ENCODE measurements at places on chromosomes 5 and 9. TPM values are rescaled to one million over a fixed set of nuclear protein-coding genes. Genes with fewer than 3 reads are reported as not detected.
A peak's percentile ranks its signal among the peaks of the same experiment; 100 is the strongest.

- DNase-seq, result no peak
These were observed 41.5 kb upstream of the EGFL7 start for GRCh38 chr9:136621019-136621733.

DNA sequence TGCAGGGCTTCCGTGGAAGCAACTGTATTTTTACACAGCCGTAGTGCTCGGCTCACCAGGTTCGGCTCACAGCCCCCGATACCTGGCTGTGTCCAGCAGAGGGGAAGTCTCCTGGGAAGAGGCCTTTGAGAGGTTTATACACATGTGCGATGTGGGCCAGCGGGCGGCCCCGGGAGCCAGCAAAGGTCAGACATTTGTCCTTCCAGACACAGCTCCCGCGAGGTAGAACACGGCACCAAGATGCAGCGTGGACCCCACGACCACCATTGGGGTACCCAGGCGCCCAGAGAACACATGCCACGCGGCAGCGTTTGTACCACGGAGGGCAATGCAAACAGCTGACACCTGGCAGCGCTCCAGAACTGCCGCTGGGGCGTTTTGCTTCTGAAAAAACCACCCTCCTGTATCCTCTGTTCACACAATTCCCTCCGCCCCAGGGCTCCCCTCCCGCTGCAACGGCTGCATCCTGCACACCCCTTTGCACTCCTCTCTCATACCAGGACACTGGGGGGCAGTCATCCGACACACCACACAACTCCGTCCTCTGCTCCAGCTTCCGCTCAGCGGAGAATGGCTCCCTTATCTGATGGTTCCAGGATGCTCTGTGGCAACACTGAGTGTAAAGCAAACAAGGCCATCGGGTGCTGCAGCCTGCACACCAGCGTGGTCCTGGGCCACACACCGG is 235.3 kb downstream of the SYK start:
- DNase-seq, result peak; percentile 58

ELAVL2 gene
- 0.59 TPM for total RNA-seq

AJM1 gene
- total RNA-seq, result 1.0 TPM

GRCh38 chr9:31232485-31232884 is 1152.0 kb upstream of the ACO1 start:
- DNase-seq, result no peak

DNA sequence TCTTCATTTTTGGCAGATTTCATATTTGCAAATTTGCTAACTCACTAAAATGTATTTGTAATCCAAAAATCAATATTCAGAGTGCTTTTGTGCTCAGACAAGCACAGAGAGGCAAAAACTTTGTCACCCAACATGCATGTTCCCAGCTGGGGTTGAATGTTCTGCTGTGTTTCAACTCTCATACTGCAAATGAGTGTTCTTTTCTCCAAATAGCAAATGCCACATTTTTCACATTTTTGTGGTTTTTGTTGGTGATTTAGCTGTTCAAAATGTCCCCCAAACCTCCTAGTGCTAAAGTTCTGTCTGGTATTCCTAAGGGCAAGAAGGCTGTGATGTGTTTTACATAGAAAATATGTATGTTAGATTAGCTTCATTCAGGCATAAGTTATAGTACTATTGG is 87.3 kb upstream of the PCSK5 start:
- DNase-seq, result no peak

- DNase-seq, result no peak
These were observed 393.5 kb downstream of the BRINP1 start for GRCh38 chr9:118975736-118976135.

DNA sequence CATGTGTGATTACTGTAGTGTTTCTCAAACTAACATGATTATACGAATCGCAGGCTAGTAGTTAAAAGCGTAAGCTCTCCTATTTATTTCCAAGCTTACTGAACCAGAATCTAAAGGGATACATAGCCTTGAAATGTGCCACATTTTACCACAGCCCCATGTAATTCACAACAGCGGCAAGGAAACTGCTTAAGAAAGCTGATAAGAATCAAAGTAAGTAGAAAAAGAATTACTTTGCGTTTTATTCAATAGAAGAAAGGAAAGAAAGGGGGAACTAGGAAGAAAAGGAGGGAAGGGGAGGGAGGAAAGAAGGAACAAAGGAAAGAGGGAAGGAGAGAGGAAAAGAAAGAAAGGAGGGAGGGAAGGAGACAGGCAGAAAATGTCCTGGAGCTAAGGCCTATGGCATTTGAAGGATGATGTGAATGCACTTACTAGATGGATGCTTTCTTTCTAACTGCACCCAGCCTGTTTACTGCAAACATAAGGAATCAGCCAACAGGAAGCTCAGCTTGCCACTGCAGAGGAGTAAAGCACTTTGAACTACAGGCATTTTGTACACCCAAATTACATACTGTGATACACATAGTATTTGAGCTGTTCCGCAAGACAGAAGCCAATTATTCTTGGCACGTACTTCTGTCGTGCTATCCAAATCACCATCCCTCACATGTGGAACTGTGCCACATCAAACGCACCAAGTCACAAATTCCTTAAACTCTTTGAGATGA is 521.7 kb downstream of the RAB3C start:
- DNase-seq, result no peak

GLDC gene
- total RNA-seq, result 2.6 TPM

DNA sequence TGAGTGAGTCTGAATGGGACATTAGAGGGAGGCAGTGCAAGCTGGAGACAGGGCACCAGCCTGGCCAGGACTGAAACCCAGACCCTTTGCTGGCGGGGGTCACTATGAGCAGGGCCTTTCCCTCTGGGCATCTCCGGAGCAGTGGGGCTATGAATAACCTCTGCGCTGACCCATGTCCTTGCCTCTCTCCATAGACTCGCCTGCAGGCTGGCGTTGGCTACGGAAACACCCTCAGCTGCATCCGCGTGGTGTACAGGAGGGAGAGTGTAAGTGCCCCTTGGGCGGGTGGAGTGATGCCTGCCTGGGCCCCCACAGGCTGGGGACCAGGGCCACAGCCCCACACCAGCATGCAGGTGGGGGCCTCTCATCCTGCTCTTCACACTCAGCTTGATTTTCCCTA is 15.8 kb downstream of the SLC25A48 start:
- DNase-seq, result no peak

IFNA2 gene
- total RNA-seq, result not detected

DNA sequence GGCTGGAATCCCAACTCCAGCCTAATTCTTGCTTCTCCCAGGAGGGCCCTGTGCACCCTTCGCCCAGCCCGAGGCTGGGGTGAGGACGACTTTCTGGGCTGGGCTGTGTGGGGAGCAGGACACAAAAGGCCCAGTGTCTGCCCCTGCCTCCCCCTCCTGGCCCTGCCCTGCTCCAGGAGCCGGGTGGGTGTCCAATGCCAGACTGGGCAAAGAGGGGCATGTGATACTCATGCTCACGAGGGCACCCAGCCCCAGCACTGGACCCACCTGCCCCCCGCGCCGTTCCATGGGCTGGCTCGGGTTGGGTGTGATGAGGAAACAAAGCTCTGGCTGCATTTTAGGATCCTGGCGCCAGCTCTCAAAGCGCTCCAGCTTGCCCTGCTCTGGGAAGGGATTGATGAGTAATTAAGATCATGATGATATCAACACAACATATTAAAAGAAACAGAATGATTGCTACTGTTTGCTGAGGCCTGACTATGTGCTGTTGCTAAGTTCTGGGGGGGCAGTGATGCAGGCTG is 30.7 kb downstream of the LHX2 start:
- DNase-seq, result no peak

DNA sequence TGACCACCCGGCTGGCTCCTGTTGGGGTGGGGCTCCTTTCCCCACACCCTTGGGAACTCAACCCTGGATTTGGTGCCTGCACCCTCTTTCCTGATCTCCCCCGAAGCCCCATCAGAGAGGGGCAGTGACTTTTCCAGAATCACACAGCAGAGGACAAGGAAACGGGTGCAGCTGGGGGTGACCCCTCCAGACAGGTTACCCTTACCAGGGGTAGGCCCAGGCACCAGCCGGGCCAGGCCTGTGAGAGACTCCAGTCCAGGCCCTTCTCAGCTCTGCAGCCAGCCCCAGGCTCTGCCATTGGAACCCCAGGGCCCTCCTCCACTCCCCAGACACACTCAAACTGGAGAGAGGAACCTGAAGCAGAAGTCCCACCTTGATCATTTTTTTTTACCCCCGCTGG is 19.0 kb upstream of the PHYHD1 start:
- DNase-seq, result no peak

DNA sequence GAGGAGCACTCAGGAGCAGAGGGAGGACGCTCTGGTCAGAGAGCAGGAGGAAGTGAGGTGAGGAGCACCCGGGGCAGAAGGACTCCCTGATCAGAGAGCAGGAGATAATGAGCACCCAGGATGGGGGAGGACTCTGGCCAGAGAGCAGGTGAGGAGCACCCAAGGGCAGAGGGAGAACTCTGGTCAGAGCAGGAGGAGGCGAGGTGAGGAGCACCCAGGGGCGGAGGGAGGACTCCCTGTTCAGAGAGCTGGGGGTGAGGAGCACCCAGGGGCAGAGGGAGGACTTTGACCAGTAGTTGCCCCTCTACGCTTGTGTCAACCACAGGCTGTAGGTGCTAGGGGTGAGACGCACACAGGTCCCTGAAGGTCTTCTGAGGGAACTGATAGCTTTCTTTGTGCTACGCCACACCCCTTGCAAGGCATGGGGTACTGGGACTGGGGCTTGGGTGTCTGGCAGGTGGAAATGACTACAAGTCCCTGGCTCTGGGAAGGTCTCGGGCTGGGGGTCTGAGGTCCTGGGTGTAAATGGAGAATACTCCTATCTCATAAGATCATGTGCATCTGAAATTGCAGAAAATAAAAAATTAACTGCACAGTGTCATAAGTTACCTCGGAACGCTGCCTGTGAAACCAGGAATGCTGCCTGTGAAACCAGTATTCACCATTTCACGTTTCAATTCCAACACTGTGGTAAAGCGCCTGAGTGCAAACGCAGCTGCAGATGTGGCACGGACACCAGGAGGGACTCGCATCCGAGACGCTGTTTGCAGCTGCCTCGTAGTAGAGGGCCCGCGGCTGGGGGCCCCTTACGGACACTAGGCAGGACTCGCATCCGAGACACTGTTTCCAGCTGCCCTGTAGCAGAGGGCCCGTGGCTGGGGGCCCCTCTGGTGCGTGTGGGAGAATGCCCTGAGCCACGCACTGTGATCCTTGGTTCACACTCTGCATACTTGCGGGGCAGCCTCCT is 27.0 kb upstream of the SLC6A3 start:
- peak; percentile 40 for DNase-seq

GRCh38 chr5:111641533-111642233 is 115.3 kb downstream of the NREP start:
- no peak for DNase-seq

- DNase-seq, result no peak
These were observed 54.9 kb downstream of the PSAT1 start for GRCh38 chr9:78351816-78352215.

GRCh38 chr9:112166176-112167140 is 8.6 kb downstream of the SUSD1 start:
- DNase-seq, result peak; percentile 45

- DNase-seq, result no peak
These were observed 34.0 kb downstream of the DAP start for GRCh38 chr5:10726913-10727517.

TLR4 gene
- total RNA-seq, result 31.1 TPM

ANKRD34B gene
- not detected for total RNA-seq

GRCh38 chr5:1385395-1386273 is 40.7 kb upstream of the CLPTM1L start:
- peak; percentile 82 for DNase-seq

DNA sequence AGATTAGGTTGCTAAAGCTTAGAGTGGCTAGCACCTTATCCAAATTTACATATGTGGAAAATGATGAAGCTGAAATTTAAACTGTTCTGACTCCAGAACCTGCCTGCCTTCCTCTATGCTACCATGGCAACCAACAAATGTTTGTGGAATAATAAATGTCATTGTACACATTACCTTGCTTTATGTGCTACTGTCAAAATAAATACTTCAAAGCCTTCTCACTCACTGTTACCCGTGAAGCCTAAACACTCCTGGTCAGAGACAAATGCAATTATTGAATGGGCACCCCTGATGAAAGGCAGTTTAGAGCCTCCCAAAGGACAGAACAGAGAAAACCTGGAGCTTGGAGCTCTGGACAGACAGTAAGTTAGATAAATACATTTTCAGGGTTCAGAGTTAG is 158.6 kb downstream of the FAM114A2 start:
- DNase-seq, result no peak

FCN2 gene
- total RNA-seq, result 1.8 TPM

All from breast epithelium (tissue), 4 donors.